Stimulated activated CD4-positive, alpha-beta T cell treated with anti-CD3 and anti-CD28 coated beads, Interleukin-15, amount 100 ng/mL, for 48 hours (primary cell): ENCODE measurements at places on chromosomes 13 and 19.

DNA sequence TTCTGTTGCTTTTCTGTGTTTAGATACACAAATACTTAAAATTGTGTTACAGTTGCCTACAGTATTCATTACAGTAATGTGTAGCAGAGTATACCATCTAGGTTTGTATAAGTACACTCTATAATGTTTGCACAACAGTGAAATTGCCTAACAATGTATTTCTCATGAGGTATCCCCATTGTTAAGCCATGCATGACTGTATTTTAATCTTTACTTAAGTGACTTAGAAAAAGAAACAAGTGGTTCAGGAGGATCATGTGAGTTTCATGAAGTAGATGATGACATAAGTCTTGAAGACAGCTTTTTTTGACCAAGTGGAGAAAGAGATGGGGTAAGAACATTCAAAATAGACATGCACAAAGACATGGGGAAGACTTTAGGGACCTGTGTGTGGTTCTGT lies 8.4 kb upstream of the KCTD4 start:
- DNase-seq = no peak

- DNase-seq = no peak
Measured at GRCh38 chr19:14985133-14985532, 5.5 kb upstream of the SLC1A6 start.

DNA sequence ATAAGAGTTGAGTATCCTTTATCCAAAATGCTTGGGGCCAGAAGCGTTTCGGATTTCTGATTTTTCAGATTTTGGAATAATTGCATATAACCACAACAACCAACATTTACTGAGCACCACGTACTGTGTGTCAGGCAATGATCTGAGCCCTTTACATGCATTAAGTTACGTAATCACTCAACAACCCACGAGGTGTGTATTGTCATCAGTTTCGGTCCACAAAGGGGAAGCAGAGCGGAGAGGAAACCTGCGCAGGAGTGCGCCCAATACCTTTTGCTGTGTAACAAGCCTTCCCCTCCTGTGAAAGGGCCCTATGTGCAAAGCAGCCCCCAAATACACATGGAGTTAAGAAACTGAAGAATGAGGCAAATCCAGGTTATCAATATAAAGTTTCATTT lies 20.7 kb upstream of the NLRP12 start:
- no peak for DNase-seq

DNA sequence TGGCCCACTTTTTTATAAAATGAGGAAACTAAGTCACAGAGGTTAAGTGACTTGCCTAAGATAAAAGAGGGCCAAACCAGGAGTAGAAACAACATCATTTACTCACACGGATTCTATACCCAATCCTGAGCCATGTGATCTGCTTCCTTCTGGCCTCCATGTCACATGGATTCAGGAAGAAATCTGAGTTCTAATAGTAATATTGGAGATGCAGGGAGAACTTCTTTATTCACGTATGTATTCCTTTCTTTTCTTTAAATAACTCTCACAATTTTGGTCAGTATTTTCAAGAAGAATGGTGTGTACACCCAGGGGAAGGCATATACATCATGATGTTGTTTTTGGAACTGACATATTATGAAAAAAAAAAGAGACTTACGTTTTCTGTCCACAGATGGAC lies 1.8 kb downstream of the POSTN start:
- DNase-seq = no peak
